Sigmoid colon (tissue), 7 donors: ENCODE measurements at places on chromosomes 6 and 20. TPM values are rescaled to one million over a fixed set of nuclear protein-coding genes. Genes with fewer than 3 reads are reported as not detected.

REM1 gene
- 5.3 TPM for total RNA-seq

GRCh38 chr6:114055349-114055748 is 84.4 kb upstream of the HDAC2 start:
- no peak for DNase-seq

DNA sequence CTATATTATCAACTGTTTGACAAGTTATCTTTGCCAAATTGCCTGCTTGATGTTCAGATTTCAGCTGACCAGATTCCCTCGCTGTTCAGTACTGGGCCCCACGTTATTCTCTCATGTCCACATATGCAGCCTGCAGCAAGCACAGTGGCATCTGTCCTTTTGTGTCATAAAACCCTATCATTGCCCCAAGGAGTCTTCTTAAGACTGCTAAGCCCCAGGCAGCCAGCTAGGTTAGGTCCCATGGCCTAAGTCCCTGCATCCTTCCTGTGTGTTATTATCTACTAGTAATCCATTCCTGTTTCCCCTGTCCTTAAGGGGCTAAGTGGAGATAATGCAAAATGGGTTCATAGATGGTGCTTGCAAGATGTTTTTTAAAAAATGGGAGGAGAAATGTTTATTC is 7.2 kb downstream of the KDM1B start:
- no peak for DNase-seq

GRCh38 chr20:53581444-53582250 is 12.0 kb downstream of the ZNF217 start:
- no peak for DNase-seq

DNA sequence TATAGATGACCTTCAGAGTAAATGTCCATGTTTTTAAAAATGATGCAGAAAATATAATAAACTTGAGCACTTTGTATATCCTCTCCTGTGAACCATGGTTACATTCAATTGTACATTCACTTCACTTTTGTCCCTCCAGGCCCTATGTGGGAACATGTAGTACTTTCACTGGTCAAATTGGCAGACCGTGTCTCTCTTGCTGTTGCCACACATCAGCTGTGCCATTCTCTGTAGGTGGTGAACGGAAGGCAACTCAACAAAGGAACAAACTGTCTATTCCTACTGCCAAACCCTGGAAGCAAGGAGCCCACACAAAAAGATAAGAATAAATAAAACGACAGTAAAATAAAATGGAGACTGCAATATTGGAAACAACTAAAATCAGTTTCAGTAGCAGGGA is 2.0 kb downstream of the ROS1 start:
- DNase-seq, result no peak

GRCh38 chr20:41078329-41078728 is 49.7 kb downstream of the TOP1 start:
- DNase-seq, result no peak

DNA sequence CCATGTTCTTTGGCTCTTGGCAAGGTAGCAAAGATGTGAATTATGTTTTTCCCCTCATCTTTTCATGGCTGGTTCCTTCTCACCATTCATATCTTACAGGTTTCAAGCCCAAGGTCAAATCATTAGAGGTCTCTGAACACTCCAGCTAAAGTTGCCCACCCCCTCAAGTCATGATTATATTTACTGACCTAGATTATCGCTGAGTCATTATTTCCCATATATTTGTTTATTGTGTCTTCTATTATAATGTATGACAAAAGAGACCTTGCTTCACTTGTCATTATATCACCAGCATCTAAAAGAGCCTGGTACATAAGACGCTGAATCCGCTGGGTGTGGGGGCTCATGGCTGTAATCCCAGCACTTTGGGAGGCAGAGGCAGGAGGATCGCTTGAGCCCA is 12.4 kb downstream of the DSN1 start:
- no peak for DNase-seq

DNA sequence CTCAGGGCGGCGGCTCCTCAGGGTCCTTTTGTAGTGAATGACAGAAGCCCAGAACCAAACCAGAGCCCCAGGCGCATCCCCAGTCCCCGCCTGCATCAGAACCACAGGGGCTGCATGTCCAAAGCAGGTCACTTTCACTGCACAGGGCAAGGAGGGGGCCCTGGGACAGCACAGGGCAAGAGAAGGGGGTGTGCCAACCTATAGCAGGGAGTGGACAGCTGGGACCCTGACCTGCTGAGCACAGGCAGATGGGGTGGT is 501.4 kb downstream of the PREX1 start:
- no peak for DNase-seq

GRCh38 chr20:25299806-25300205 is 51.9 kb downstream of the PYGB start:
- no peak for DNase-seq

DNA sequence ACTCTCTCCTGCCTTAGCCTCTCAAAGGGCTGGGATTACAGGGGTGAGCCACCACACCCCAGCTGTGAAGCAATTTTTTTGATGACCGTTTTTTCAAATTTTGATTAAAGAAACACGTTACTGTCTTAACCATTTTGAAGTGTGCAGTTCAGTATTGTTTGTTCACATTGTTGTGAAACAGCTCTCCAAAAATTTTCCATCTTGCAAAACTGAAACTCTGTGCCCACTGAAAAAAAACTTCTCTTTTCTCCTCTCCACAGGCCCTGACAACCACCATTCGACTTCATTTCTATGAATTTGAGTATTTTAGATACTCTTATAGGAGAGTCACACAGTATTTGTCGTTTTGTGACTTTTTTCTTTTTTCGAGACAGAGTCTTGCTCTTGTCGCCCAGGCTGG is 53.9 kb downstream of the ECT2L start:
- DNase-seq, result no peak

DNA sequence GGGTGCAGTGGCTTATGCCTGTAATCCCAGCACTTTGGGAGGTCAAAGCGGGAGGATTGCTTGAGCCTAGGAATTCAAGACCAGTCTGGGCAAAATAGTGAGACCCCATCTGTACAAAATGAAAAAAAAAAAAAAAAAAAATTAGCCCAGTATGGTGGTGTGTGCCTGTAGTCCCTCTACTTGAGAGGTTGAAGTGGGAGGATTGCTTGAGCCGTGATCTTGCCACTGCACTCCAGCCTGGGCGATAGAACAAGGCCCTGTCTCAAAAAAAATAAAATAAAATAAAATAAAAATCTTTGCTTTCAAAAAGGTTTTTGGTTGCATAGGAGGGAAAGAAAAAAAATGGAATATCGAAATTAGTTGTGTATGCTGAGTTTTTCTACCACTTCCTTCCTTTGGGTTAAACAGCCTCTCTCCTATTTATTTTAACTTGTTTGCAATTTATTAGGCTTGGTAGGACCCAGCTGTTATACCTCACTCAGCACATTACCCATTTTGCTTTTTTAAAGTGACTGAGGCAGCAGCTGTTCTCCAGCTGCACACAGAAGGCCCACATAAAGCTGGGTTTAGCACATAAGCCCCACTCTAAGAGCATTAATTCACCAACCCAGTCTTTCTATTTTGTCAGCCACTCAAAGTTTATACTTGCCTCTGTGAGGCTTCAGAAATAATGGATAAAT is 152.3 kb downstream of the ZFAND3 start:
- no peak for DNase-seq
